Activated CD8-positive, alpha-beta memory T cell treated with anti-CD3 and anti-CD28 coated beads for 24 hours (primary cell): ENCODE measurements at places on chromosomes 4 and X.

DNA sequence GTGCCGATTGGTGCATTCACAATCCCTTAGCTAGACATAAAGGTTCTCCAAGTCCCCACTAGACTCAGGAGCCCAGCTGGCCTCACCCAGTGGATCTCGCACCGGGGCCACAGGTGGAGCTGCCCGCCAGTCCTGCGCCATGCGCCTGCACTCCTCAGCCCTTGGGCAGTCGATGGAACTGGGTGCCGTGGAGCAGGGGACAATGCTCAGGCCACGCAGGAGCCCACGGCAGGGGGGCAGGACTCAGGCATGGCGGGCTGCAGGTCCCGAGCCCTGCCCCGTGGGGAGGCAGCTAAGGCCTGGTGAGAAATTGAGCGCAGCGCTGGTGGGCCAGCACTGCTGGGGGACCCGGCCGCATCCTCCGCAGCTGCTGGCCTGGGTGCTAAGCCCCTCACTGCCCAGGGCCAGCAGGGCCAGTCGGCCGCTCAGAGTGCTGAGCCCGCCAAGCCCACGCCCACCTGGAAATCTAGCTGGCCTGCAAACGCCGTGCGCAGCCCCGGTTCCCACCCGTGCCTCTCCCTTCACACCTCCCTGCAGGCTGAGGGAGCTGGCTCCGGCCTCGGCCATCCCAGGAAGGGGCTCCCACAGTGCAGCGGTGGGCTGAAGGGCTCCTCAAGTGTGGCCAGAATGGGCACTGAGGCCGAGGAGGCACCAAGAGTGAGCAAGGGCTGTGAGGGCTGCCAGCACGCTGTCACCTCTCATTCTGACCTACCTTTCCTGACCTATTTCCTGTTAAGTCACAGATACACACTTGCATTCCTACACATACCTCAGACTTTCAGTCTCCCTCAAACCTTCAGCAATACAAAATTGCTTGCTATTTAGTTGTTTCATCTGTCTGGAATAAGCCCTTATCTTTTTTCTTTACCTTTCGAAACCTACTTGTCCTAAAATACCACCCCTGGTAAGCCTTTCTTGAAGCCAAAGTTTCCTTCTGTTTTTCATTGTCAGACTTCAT lies 20.7 kb downstream of the UBE2K start:
- no peak for DNase-seq

GRCh38 chr4:78899302-78899701 lies 39.9 kb downstream of the PAQR3 start:
- DNase-seq = no peak

DNA sequence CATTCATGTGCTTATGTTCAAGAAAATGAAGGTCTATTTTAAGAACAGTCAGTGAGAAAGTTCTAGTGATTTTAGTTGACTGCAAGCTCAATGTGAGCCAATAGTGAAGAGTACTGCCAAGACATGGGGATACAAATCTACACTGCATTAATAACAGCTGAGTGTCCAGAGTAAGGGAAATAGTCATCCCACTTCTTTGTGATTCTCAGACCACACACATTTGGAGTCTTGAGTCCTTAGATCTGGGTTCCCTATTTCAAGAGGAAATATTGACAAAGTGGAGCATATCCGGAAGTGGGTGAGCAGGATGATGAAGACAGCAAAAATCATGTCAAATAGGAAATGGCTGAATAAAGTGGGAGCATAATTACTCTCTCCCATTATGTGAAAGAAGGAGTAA lies 171.1 kb downstream of the LARP7 start:
- no peak for DNase-seq

DNA sequence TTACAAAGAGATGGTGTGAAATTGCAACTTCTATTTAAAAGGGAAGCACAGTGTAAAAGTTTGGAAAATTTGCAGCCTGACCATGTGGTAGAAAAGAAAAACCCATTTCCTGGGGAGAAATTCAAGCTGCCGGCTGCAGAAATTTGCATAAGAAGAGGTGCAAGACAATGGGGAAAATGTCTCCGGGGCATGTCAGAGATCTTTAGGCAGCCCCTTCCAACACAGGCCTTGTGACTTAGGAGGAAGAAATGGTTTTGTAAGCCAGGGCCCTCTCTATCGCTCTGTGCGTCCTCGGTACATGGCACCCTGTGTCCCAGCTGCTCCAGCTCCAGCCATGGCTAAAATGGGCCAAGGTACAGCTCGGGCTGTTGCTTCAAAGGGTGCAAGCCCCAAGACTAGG lies 40.4 kb downstream of the CCDC158 start:
- no peak for DNase-seq

DNA sequence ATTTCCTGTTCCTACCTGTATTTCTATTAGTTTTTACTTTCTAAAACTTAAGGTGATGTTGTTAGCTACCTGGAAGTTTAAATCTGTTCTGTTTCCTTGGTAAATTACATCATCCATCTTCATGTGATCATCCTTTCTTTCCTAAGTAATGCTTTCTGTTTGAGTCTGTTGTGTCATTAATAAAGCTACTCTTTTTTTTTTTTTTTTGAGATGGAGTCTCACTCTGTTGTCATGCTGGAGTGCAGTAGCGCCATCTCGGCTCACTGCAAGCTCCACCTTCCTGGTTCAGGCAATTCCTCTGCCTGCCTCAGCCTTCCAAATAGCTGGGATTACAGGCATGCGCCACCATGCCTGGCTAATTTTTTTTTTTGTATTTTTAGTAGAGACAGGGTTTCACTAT lies 73.3 kb downstream of the FIP1L1 start:
- DNase-seq = no peak
